Muscle of arm (tissue), 14 donors: ENCODE measurements at places on chromosomes 7 and 10. TPM values are rescaled to one million over a fixed set of nuclear protein-coding genes. Genes with fewer than 3 reads are reported as not detected.

- DNase-seq: no peak
Measured at GRCh38 chr10:15842556-15843169, 17.6 kb downstream of the MINDY3 start.

DNA sequence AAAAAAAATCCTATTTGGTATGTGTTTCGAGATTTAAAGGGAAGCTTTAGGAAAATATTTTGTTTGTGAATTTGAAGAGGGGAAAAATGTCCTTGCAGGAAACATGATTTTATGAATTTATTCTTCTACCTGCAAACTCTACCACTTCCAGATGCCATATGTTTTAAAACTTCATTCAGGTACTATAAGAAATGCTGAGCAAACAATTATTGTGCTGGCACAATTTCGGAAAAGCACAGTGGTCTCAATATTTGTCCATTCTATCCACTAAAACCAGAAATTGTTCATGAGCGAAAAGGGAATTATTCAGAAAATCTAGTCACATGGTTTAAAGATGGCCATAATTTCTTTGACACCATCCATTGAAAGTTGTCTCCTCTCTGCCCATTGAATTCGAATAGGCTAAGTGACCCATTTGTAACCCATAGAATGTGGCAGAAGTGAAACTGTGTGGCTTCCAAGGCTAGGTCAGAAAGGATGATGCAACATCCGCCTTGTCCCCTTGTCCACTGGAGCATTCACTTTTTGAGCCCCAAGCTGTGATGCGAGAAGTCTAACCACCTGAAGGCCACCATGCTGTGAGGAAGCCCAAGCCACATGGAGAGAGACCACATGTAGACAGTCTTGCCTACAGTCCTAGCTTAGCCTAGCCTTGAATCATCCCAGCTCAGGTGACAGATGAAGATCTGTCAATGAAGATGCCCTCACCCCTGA, 189.8 kb upstream of the PRKCQ start:
- no peak for DNase-seq

DNA sequence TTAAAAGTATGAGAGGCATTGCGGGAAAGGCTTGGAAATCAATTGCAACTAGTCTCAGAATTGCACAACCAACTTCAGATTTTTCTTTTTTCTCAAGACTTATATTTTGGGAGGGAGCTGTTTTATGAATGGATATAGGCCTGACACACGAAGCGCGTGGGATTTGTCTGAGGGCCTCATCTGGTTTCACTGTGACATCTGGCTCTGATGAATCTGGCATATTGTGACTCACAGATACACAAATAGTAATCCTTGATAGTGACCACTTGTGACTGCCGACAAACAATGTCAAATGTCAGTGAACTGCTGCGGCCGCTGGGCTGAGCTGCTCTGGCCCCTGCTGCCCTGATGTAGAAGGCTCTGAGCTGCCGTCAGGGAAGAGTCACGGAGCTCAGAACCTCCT, 655.1 kb downstream of the INHBA start:
- DNase-seq: no peak

- no peak for DNase-seq
Measured at GRCh38 chr10:82313401-82313800, 438.4 kb downstream of the NRG3 start.

DNA sequence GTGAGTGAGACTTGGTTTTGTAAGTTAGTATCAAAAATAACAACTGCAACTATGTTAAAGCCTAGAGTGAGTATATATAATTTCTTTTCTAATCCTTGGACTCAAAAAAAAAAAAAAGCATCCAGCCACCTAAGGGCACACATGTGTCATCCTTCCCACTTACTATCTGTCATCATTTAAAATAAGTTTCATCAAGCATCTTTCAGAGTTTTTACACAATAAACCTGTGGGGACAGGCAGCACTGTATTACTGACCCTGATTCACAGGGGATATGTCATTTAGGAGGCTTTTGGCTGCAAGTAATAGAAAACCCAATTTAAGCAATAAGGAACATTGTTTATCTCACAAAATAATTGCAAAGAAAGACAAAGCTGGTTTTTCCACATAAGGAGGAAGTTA, 32.3 kb upstream of the OSBPL3 start:
- no peak for DNase-seq

DNA sequence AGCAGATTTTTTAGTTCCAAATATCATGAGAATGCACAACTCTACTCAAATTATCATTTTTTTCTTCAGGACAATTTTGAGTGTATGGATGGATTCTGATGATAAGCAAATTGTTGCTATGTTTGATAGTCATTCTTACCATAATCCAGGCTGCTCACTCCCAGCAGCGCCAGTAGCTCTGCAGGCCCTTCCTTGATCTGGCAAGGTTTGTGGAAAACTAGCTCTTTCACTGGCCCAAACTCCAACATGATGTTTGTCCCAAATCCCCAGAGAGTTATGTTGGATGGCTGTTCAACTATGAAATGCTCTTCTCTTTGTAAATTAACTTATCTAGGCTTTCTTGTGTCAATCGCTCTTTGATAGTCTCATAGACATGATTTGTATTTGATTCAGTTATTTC, 933.7 kb downstream of the DNAJB9 start:
- DNase-seq: no peak

DNA sequence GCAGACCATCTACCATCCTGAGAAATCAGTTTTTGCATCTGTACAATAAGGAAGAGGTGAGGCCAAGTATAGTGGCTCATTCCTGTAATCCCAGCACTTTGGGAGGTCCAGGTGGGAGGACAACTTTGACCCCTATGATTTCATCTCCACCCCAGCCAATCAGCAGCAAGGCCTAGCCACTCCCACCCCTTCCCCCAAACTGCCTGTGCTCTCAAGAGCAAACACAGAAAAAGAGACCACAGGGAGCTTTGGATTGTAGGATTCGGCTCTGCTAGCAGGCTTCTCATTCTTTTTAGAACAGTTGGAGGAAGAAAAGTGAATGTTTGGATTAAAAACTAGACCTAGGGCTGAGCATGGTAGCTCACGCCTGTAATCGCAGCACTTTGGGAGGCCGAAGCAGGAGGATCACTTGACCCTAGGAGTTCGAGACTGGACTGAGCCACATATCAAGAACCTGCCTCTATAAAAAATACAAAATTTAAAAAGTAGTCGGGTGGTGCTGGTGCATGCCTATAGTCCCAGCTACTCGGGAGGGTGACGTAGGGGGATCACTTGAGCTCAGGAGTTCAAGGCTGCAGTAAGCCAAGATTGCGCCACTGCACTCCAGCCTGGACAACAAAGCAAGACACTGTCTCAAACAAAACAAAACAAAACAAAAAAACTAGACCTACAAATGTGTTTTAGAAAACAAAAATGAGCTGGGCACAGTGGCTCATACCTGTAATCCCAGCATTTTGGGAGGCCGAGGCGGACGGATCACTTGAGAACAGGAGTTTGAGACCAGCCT, 25.1 kb upstream of the PROSER2 start:
- DNase-seq: no peak

DNA sequence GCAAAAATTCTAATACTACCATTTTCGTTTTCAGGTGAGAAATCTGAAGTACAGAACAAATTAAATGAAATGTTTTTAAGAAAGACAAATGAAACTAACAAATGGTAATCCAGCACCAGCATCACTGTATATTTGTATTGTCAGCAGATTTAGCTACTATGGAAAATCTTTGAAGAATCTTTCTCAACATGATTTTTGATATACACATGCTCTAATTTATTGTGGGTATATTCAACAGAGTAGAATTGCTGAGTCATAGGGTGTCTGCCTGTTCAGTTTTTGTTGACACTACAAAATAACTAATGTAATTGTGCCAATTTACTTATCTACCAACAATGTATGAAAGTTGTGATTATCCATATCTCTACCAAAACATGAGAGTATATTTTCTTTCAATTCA, 437.6 kb downstream of the PCDH15 start:
- no peak for DNase-seq

GRCh38 chr10:30818010-30818660, 188.6 kb upstream of the LYZL2 start:
- DNase-seq: no peak

- peak; percentile 45 for DNase-seq
Measured at GRCh38 chr10:13973742-13974141, 357.0 kb downstream of the FRMD4A start.

- DNase-seq: no peak
Measured at GRCh38 chr10:45294681-45295080, 20.7 kb downstream of the OR13A1 start.

- DNase-seq: no peak
Measured at GRCh38 chr7:8373851-8374250, 59.6 kb upstream of the NXPH1 start.

- no peak for DNase-seq
Measured at GRCh38 chr10:70845256-70845655, 29.5 kb downstream of the SGPL1 start.

- DNase-seq: no peak
Measured at GRCh38 chr10:132019366-132019765, 37.6 kb upstream of the BNIP3 start.

DNA sequence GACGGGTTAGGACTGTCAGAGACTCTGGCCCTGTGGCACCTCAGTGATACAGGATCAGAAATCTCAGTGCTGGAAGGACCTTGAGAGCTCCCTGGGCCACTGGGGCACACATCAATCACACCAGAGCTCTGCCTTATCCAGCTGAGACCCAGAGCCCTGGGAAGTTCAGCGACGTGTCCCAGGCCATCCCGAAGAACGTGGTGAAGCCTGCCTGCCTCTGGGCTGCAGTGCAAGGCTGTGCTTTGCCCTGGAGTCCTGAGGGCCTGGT, 79.8 kb upstream of the MGMT start:
- DNase-seq: no peak

- no peak for DNase-seq
Measured at GRCh38 chr10:33335551-33335800, 1.0 kb upstream of the NRP1 start.

GRCh38 chr7:63040966-63041610, 957.6 kb upstream of the ZNF722 start:
- DNase-seq: no peak

- DNase-seq: no peak
Measured at GRCh38 chr10:116470768-116471415, 43.2 kb downstream of the PNLIPRP3 start.

DNA sequence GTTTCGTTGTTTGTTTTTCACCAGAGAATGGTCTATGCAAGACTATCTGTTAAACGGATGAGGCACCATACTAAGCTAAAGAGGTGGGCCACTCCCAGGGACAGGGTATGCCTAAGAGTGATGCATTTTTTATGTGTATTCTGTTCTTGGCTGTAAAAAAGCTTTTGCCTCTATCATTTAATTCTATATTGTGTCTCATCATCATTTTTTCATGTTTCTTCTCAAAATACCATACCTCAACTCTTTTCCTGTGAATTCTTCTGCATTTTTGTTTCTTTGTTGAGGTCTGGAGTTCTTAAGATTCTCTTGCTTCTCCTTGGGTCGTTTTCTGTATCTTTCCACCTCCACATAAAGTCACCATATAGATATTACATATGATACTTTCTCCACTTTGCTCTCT, 357.4 kb downstream of the GPR158 start:
- DNase-seq: no peak

DNA sequence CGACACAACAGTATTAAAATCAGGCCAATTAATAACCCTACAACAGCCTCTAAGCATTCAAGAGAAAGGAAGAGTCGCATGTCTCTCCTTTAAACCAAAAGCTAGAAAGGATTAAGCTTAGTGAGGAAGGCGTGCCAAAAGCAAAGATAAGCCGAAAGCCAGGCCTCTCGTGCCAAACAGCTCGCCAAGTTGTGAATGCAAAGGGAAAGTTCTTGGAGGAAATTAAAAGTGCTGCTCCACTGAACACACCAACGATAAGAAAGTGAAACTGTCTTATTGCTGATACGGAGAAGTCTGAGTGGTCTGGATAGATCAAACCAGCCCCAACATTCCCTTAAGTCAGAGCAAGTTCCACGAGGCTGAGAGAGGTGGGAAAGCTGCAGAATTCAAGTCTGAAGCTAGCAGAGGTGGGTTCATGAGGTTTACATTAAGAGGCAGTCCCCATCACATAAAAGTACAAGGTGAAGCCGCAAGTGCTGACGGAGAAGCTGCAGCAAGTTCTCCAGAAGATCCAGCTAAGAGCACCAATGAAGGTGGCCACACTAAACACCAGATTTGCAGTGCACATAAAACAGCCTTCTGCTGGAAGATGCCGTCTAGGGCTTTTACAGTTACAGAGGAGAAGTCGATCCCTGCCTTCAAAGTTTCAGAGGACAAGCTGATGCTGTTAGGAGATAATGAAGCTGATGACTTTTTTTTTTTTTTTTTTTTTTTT, 194.8 kb downstream of the MAD1L1 start:
- peak; percentile 56 for DNase-seq

GRCh38 chr10:79457256-79457785, 11.9 kb upstream of the ZCCHC24 start:
- DNase-seq: no peak

DNA sequence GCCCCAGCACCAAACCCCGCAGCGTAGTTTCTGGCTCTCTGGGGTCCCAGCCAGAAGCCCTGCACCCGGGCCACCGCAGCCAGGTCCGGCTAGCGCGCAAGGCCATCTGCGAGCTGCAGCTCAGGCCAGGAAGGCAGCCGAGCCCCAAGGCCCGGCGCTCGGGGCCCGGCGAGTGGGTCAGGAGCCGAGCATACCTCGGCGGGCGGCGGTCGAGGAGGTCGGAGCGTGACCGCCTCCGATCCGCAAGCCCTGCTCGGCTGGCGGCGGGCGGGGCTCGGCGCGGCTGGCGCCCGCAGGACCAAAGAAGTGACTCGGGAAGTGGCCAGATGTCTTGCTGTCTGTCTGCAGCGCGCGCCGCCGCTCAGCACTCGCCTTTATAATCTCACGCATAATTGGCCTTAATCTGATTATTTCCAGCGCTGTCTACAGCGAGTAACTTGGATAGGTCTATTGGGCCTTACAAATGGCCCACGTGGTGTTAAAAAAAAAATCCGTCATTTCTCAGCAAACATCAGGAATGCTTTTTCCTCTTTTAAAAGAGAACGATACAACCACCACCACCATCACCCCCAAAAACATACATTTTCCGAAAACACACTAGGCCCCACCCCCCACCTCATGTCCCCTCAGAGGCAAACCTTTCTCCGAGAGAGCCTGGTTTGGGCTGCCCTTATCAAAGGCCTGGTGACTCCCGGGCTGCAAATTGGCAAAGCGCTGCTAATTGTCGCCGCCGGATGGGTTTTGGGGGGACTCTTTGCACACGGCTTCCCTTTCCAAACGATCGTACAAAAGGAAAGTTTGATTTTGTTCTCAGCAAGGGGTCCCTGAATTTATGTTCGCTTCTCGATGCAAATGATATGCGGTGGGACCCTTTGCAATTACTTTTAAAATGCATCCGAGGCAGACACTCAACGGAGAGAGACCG, at the start of gene DRGX:
DRGX (minus strand) TSS at position 349 of the 925 bp plus-strand sequence. CDS start 649 bp downstream, outside the sequence.
- DNase-seq: no peak

CAV2 gene
- polyA plus RNA-seq: 41.9 TPM

LOXL4 gene
- polyA plus RNA-seq: not detected

AQP1 gene
- polyA plus RNA-seq: 101 TPM

IGF2BP3 gene
- 57.4 TPM for polyA plus RNA-seq

CFAP58 gene
- polyA plus RNA-seq: 0.74 TPM

KLLN gene
- 0.41 TPM for polyA plus RNA-seq
